ENCODE measurements at places on chromosomes 4 and X.

- H3K27ac ChIP-seq: peak overlapping the region; percentile 92
- no peaks in the 10 kb centered on the region for H3K27me3 ChIP-seq
- peaks cover 9% of the 10 kb centered on the region for H3K4me1 ChIP-seq
- H3K4me3 ChIP-seq: peak overlapping the region; percentile 65
Observed at GRCh38 chrX:119573222-119573621, 1.1 kb upstream of the UBE2A start.

- no peak overlapping the region for H3K4me3 ChIP-seq
- DNase-seq: no peak
- H3K4me1 ChIP-seq: no peaks in the 10 kb centered on the region
- no peaks in the 10 kb centered on the region for H3K36me3 ChIP-seq
Observed at GRCh38 chrX:37640142-37640541, 45.4 kb upstream of the XK start.

DNA sequence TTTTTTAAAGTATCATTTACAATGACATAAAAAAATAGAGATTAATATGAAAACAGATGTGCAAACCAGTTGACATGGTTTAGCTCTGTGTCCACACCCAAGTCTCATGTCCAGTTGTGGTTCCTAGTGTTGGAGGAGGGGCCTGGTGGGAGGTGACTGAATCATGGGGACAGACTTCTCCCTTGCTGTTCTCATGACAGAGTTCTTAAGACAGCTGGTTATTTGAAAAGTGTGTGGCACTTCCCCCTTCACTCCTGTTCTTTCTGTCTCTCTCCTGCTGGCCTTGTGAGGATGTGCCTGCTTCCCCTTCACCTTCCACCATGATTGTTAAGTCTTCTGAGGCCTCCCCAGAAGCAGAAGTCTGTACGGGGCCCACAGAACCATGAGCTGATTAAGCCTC lies 23.8 kb downstream of the CNOT6L start:
- peaks cover 48% of the 10 kb centered on the region for H3K4me1 ChIP-seq
- H3K4me3 ChIP-seq: no peak overlapping the region
- no peaks in the 10 kb centered on the region for H3K27me3 ChIP-seq
- DNase-seq: no peak
- H3K36me3 ChIP-seq: no peaks in the 10 kb centered on the region
- no peak overlapping the region for H3K27ac ChIP-seq

DNA sequence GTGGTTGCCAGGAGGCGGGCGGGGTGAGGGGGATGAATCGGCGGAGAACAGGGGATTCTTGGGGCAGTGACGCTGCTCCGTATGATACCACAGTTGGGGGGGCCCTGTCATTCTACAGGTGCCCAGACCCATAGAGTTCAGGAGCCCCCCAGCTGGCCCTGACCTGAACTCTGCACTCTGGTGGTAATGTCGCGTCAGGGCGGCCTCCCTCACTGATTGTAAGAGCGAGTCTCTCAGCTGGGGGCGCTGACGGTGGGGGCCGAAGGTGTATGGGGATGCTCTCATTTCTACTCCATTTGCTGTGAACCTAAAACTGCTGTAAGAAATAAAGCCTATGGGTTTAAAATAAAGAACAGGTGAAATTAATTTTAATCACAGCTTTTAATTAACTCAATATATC lies 91.8 kb upstream of the PSAPL1 start:
- no peaks in the 10 kb centered on the region for H3K4me1 ChIP-seq
- H3K27me3 ChIP-seq: no peaks in the 10 kb centered on the region
- H3K27ac ChIP-seq: no peak overlapping the region
- H3K4me3 ChIP-seq: no peak overlapping the region

- no peaks in the 10 kb centered on the region for H3K27me3 ChIP-seq
- no peak for DNase-seq
- peaks cover under 1% of the 10 kb centered on the region for H3K36me3 ChIP-seq
- H3K4me1 ChIP-seq: peaks cover 6% of the 10 kb centered on the region
- H3K4me3 ChIP-seq: peak overlapping the region; percentile 61
Observed at GRCh38 chr4:143559757-143560147, 46.2 kb downstream of the SMARCA5 start.

- H3K4me3 ChIP-seq: no peak overlapping the region
- no peaks in the 10 kb centered on the region for H3K27me3 ChIP-seq
- H3K4me1 ChIP-seq: no peaks in the 10 kb centered on the region
- H3K27ac ChIP-seq: no peak overlapping the region
Observed at GRCh38 chr4:84877051-84877833, 89.2 kb downstream of the WDFY3 start.

DNA sequence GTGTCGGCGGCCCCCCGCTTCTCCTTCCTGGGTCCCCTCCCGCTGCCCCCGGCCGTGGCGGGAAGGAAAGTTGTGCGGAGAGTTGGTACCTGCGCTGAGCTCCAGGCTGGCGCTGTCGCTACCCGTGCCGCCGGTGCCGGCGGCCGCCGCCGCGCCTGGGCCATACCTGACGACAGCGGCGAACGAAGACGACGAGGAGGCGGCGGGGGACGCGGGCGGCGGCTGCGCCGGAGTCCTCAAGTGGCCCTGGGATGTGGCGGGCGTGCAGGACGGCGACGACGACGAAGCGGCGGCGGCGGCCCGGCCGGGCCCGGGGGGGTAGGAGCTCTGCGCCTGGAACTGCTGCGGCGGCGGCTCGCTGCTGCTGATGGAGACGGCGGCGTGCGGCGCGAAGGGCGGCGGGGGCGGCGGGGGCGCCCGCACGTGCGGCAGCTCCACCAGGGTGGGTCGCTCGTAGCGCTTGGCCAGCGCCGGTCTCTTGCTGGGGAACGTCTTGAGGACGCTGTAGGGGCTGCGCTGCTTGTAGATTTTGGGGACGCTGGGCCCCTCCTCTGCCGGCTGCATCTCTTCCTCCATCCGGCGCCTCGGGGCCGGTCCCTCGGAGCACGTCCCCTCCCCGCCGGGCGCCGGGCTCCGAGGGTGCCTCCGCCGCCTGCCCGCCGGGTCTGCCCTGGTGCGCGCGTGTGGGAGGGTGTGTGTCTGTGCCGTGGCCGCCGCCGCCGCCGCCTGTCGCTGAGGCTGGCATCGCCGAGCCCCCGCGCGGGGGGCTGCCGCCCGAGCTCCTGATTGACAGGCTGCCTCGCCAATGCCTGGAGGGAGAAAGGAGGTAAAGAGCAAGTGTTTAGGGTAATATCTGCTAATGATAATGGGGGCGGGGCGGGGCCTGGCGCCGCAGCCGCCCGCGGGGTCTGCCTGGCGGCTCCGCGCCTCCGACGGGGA lies 618 bp downstream of the BEND4 start:
- peaks cover 6% of the 10 kb centered on the region for H3K27me3 ChIP-seq
- peaks cover 17% of the 10 kb centered on the region for H3K4me1 ChIP-seq
- H3K27ac ChIP-seq: no peak overlapping the region
- no peak for DNase-seq
